CD4-positive, alpha-beta T cell treated with Interleukin-15 for 1 hour (primary cell): ENCODE measurements at places on chromosomes 13 and 19.

DNA sequence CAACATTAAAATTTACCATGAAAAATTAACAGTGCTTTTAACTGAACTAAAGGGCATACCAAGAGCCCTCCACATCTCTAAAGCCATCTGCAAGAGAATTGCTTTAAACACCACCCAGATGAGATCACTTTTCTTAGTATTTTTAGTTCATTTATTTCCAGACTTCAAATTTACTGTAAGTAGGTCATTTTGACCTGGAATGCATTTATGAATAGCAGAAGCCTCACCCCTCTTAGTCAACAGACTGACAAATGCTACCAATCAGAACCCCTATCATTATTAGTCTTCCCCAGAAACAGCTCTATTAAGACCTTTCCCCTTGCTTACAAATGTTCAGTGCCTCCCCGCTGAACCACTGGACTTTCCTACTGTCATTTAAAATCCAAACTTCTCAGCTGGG lies 27.3 kb downstream of the RUBCNL start:
- no peak for DNase-seq

- no peak for DNase-seq
These were observed 194.0 kb downstream of the FGF14 start for GRCh38 chr13:102207680-102208342.

GRCh38 chr19:45147835-45148676 lies 12.7 kb downstream of the NKPD1 start:
- no peak for DNase-seq

DNA sequence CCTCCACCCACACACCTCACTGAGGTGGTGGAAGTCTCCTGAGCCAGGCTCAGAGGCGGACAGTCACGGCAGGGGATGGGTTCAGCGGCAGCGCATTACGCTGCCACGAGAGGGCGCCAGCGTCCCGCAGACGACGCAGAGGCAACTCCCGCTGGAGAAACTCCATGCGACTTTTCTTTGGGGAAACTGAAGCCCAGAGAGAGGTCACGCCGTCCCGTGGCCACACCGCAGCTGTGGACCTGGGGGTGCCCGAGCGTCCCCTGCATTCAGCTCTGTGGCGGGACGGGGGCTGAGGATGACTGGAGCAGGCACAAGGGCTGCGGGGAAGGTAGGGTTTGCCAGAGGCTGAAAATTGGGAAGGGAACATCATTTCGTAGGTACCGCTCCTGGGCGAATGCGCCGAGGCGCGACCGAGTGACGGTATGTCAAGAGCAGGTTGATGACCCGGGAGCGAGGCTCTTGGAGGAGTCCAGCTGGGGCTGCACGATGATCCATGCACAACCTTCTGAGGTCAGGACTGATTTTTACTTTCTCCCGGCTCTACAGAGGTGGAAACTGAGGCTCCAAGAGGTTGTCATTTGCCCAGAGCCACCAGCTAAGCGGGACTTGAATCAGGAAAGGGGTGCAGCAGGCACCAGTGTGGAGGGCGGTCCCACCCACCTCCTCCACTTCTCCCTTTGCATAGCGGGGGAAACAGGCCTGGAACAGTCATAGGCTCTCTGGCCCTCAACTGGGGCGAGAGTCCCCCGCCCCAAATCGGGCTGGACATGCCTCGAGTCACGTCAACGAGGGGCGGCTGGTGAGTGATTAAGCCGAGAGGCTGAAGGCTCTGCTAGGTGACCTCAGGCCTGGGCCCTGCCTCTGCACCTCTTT lies 690 bp upstream of the ARRDC2 start:
- peak; percentile 81 for DNase-seq

- DNase-seq = no peak
These were observed 4.6 kb downstream of the SPRY2 start for GRCh38 chr13:80336370-80336769.

- DNase-seq = no peak
These were observed 8.1 kb upstream of the KLF12 start for GRCh38 chr13:74142257-74142656.

DNA sequence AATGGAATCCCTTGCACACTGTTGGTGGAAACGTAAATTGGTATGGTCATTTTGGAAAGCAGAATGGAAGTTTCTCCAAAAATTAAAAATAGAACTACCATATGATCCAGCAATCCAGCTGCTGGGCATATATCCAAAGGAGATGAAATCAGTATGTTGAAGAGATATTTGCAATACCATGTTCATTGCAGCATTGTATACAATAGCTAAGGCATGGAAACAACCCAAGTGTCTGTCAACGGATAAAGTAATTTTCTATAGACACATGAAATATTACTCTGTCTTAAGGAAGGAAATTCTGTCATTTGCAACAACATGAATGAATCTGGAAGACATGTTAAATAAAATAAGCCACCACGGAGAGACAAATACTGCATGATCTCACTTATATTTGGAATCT lies 124.7 kb downstream of the GPC5 start:
- DNase-seq = no peak
